Suprapubic skin (tissue), 4 donors: ENCODE measurements at places on chromosomes 3 and 15. TPM values are rescaled to one million over a fixed set of nuclear protein-coding genes. Genes with fewer than 3 reads are reported as not detected.

The MAPKBP1 gene
- total RNA-seq = 79.3 TPM

The GRIP2 gene
- 5.2 TPM for total RNA-seq

The DPPA2 gene
- not detected for total RNA-seq

The GMPS gene
- total RNA-seq = 39.5 TPM

The EDC3 gene
- 52.4 TPM for total RNA-seq

The ACTC1 gene
- 0.51 TPM for total RNA-seq

The HRH1 gene
- 11.3 TPM for total RNA-seq

The CD200 gene
- total RNA-seq = 5.3 TPM

The ADIPOQ gene
- total RNA-seq = 21.6 TPM

The PPP2R3A gene
- total RNA-seq = 51.2 TPM

The ITIH1 gene
- 1.5 TPM for total RNA-seq

The TXNRD3 gene
- total RNA-seq = 8.9 TPM

The SEMA6D gene
- total RNA-seq = 22.0 TPM

The CSPG4 gene
- 19.7 TPM for total RNA-seq

The KLF15 gene
- 7.3 TPM for total RNA-seq

The CFAP92 gene
- 1.4 TPM for total RNA-seq

The OCA2 gene
- total RNA-seq = 19.9 TPM

The ALPK3 gene
- total RNA-seq = 1.4 TPM

The STOML1 gene
- total RNA-seq = 10.2 TPM

The IL17RE gene
- 49.2 TPM for total RNA-seq

The C2CD4B gene
- total RNA-seq = 5.7 TPM

The GATM gene
- total RNA-seq = 159 TPM

The KBTBD8 gene
- total RNA-seq = 1.1 TPM

The KY gene
- total RNA-seq = 41.9 TPM

The CISH gene
- total RNA-seq = 12.8 TPM

The NECTIN3 gene
- total RNA-seq = 4.7 TPM

The FETUB gene
- 14.4 TPM for total RNA-seq

The NLGN1 gene
- total RNA-seq = 3.2 TPM

The ROBO1 gene
- 67.7 TPM for total RNA-seq

The ISLR gene
- total RNA-seq = 11.5 TPM

The MEF2A gene
- 70.1 TPM for total RNA-seq

The C3orf70 gene
- total RNA-seq = 8.5 TPM

The GOLGA6L4 gene
- 0.87 TPM for total RNA-seq

The IL5RA gene
- total RNA-seq = not detected

The SLC51B gene
- not detected for total RNA-seq

The VPS39 gene
- total RNA-seq = 158 TPM

The NR2E3 gene
- not detected for total RNA-seq

The TMA7 gene
- total RNA-seq = 245 TPM

The MFN1 gene
- total RNA-seq = 97.0 TPM

The SLC6A11 gene
- total RNA-seq = 5.0 TPM

The NPAP1 gene
- not detected for total RNA-seq

The CGNL1 gene
- 17.3 TPM for total RNA-seq

The IRAK2 gene
- 3.6 TPM for total RNA-seq

The SNURF gene
- 7.1 TPM for total RNA-seq

The CALML4 gene
- 13.6 TPM for total RNA-seq

The RPL39L gene
- 7.1 TPM for total RNA-seq

The GOLGA6D gene
- total RNA-seq = not detected

The PIGZ gene
- 11.0 TPM for total RNA-seq

The ARL14 gene
- not detected for total RNA-seq

The BCL2A1 gene
- total RNA-seq = 2.6 TPM

The ANKRD63 gene
- total RNA-seq = not detected

The RNF111 gene
- total RNA-seq = 17.3 TPM
